ENCODE measurements at places on chromosomes 16 and 17.

GRCh38 chr16:35598696-35599332, 2139.4 kb downstream of the TP53TG3F start:
- no peak for DNase-seq

DNA sequence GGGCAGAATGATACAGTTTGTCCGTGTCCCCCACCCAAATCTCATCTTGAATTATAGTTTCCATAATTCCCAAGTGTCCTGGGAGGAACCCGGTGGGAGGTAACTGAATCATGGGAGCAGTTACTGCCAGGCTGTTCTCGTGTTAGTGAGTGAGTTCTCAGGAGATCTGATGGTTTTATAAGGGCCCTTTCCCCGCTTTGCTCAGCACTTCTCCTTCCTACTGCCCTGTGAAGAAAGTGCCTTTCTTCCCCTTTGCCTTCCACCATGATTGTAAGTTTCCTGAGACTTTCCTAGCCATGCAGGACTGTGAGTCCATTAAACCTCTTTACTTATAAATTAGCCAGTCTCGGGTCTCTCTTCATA, 28.9 kb upstream of the SEC14L1 start:
- no peak for DNase-seq

DNA sequence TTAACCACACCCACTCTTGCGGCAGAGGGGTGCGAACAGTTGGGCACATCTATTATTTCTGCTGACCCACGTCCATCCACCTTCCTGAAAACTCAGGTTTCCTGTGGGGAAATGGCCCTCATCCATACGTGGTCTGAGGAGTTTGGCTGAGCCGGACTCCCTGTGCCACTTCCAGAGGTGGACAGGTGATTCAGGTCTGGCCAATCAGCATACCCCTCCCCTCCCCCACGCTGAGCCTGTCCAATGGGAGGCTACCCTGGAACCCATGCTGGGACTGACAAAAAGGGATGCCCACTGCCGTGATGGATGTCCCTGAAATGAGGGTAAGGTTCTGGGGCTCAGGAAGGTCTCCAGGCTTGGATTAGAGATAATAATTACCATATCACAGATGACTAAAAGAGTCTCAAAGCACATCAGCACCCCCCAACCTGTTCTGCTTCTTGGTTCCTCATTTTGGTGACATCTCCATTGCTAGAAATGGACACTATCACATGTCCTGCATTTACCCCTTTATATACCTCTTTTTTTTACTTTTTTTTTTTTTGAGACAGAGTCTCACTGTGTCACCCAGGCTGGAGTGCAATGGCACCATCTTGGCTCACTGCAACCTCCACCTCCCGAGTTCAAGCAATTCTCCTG, 5.3 kb upstream of the MAPK7 start:
- DNase-seq: no peak

- no peak for DNase-seq
Observed at GRCh38 chr17:79690466-79690865, 40.3 kb upstream of the ENPP7 start.

DNA sequence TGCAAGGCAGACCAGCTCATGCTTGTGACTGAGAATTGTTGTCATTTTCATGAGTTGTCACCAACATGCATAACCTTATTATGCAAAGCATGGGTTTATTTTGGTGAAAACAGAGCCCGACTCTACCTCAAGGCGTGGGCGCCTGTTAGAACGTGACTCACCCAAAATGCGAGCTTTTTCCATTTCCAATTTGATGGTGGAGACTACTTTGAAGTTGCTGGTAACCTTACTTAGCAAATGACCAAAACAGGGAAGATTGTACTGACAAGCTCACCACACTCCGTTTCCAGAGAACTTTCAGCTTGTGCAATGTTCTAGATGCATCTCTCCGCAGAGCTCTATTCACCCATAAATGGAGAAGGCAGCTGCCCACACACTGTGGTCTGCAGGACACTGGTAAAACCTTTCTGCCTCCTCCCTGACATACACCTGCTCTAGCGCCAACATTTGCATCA, 284.5 kb downstream of the MAF start:
- DNase-seq: no peak

DNA sequence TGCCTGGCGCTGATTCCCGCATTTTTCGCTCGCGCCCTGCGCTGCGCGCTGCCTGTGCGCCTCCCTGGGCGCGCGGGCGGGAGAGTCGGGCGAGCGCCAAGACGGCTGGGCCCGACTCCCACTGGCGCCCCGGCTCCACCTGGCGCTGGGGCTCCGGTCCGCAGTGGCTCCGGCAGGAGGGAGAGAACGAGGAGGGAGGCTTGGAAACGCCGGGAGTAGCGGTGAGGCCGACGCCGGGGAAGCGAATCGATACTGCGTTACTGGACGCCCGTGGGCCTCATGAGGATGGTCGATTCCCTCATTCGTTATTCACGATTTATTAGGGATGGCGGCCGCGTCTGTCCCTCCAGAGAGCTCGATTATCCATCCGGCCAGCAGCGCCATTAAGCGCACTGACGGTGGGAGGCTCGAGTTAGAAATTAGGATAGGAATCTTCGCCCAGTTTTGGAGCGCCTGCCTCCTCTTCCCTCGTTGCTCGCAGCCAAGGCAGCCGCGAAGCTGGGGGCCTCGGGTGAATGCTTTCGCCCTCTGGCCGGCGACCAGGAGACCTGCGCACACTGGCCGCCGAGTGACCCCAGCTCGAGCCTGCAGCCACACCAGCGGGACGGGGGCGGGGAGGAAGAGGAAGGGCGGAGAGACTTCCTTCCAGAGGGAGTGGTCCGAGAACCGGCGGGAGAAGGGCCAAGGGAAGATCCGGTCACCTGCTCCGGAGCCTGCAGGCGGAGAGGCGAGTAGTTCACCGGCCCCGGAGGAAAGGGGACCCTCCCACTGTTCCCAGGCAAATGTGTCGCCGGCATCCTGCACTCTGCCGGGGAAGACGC, 1.3 kb upstream of the PCGF2 start:
- DNase-seq: peak; percentile 49

DNA sequence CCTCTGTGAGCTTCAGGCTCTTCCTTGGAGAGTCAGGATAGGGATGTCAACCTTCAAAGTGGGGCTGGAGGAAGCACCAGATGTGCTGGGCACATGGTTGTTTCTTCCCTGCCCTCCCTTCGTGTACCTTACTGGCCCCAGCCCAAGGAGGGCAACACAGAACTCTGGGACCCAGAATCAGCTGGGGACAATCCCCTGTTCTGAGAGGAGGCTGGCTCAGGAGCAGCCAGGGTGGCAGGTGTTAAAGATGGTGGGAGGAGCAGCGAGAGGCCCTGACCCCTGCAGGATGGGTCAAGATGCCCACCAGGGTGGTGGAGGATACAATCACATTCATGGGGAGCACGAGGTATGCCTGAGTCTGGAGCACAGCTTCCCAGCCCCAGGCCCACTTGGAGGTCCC, 300.4 kb downstream of the ABCC12 start:
- DNase-seq: no peak

- DNase-seq: no peak
Observed at GRCh38 chr17:44257815-44258760, 9.8 kb downstream of the SLC4A1 start.

DNA sequence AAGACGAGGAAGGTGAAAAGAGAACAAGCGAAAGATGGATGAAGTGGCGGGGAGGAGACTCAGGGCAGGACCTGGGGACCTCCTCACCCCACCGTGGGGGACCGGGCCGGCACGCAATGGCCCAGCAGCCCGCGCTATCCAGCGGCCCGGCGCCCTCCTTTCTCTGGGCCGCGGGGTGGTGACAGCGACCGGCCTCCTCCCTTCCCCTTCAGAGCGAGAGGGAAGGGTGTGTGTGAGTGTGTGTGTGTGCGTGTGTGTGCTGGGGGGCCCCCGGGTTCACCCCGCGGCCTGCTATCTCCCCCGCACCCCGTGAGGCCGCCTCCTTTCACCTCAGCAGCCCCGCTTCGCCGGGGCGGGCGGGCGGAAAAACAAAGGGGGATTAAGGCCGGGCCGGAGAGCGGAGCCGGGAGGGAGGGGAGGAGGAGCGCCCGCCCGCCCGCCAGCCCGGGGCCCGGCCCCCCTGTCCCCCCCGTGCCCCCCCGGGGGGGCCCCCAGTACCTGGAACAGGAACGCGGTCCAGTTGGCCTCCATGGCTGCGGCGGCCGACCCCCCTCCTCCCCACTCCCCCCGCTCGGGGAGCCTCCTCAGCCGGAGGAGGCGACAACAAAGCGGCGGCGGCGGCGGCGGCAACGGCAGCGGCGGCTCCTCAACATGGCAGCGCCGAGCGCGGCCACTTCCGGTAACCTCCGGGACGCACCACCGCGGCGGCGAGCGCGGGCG, at the start of gene VEZF1:
Gene VEZF1 (minus strand): TSS at position 674 of the 720 bp plus-strand sequence. CDS start 143 bp downstream, at position 531.
- DNase-seq: peak; percentile 41
